Frontal cortex (tissue), 4 donors: ENCODE measurements at places on chromosomes 1 and 21.

DNA sequence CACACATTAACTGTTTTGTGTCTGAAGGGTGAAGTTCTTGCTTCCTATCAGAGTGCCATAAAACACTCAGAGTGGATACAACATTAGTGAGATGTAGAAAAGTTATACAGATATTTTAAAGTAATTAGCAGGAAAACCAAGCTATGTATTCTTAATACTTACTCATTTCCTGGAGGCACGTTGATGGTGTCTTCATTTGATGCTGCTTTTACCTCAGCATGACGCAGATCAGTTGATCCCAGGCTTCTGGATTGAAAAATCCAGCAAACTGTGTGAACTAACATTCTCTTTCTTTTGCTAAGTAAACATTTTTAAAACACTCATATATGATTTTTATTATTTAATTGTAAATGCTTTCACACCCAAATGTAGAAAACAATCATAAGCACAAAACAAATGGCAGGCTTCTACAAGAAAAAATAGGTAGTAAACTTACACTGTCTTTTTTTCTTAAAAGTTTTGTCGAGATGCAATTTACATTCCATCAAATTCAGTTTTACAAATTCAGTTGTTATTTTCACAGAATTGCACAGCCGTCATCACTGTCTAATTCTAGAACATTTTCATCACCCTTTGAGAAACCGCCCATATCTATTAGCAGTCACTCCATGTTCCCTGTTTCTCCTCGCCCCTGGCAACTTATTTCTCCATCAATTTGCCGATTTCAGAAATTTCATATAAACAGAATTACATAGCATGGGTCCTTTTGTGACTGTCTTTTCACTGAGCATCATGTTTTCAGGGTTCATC, 198.9 kb downstream of the LRRC7 start:
- DNase-seq = no peak

DNA sequence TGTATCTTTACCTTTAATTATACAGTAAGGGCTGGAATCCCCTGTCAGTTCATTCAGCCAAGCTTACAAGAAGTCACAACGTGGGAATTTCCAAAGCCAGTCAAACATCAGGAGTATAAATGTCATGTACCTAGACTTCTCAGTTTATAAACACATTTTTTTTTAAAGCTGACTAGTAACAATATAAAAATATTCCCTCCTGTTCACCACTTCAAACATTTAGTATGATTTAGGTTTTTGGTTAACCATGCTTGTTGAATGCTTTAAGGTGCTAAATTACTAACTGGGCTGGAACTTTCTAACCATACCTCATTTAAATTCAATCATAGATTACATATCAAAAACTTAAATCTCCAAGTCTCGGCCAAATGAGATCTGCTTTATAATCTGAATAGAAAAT, 44.0 kb downstream of the JAK1 start:
- DNase-seq = no peak

DNA sequence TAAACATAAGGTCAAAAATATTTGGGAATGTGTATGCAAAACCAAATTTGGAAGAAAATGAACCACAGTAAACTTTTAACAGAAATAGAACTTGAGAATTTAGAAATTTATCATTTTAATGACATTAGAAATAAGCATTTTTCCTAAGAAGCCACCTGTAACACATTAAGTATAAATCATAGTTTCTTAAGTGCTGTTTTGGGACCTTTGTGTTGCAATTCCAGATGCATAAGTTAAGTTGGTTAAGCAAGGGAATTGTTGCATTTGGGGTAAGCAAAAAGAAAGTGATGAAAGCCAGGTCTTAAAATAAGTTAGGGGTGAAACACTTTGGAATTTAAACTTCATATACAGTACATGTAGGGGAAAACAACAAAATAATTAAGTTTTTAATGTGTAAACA, 49.8 kb downstream of the CDKN2C start:
- no peak for DNase-seq

- no peak for DNase-seq
Observed at GRCh38 chr1:35278886-35279554, 10.5 kb downstream of the ZMYM4 start.

DNA sequence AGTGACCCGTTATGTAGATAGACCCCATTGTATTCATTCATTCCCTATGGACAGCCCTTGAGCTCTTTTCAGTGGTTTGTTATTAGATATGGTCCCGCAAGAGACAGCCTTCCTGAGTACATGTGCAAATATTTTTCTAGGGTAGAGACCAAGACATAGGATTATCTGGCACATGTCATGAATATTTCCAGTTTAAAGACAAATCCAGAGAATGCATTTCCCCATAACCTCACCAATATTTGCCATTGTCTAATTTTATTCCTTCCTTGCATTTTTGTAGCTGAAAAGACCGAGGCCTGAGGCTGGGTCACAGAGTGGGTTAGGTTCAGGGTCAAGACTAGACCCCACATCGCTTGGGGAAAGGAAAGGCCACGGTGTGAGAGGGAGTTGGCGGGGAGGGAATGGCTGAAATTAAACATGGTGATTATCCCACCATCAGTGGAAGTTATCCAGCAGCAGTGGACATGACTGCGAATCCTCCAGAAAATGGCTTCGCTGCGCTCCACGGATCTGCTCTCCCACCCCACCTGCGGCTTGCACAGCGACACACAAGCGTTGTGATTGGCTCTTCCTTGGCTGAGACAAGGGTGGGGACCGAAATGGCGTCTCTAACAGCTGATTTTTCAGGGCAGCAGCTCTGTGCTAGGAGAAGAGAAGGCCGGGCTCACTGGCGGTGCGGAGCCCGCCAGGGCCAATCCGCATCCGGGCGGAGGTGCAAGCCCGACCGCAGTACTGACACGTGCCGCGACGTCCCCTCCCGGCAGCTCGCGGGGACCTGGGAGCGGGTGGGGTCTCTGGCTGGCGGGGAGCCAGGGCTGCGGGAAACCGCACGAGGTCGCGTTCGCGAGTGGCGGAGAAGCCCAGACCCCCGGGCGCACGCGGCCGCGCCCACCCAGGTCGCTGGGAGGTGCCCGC, 16.1 kb upstream of the STMN1 start:
- DNase-seq = no peak

- DNase-seq = no peak
Observed at GRCh38 chr1:33875862-33876261, 12.0 kb downstream of the HMGB4 start.
